ENCODE measurements at places on chromosomes 1 and 21. TPM values are rescaled to one million over a fixed set of nuclear protein-coding genes. Genes with fewer than 3 reads are reported as not detected.

SPAG17 gene
- total RNA-seq, result not detected

TRIM67 gene
- total RNA-seq, result 0.12 TPM

TLCD4 gene
- 68.3 TPM for total RNA-seq

SLC16A4 gene
- 2.3 TPM for total RNA-seq

NECTIN4 gene
- total RNA-seq, result not detected

ZNF648 gene
- not detected for total RNA-seq

RPAP2 gene
- total RNA-seq, result 23.3 TPM

FCRL3 gene
- not detected for total RNA-seq

CASZ1 gene
- total RNA-seq, result 63.8 TPM

RAB29 gene
- 15.1 TPM for total RNA-seq

EFNA3 gene
- 1.2 TPM for total RNA-seq

MROH7 gene
- total RNA-seq, result 4.7 TPM

ARHGEF16 gene
- total RNA-seq, result 0.77 TPM

EVA1C gene
- 16.1 TPM for total RNA-seq

PGBD2 gene
- total RNA-seq, result 2.6 TPM

SMPDL3B gene
- total RNA-seq, result not detected

C8B gene
- total RNA-seq, result not detected

OR2L2 gene
- not detected for total RNA-seq

ACOT11 gene
- 34.8 TPM for total RNA-seq

IFNLR1 gene
- total RNA-seq, result 3.4 TPM

PDZK1 gene
- 0.20 TPM for total RNA-seq

TMPRSS2 gene
- total RNA-seq, result not detected

UTS2 gene
- not detected for total RNA-seq

CELA3A gene
- not detected for total RNA-seq

UBE2U gene
- total RNA-seq, result 2.5 TPM

LCE1D gene
- not detected for total RNA-seq

HTR6 gene
- total RNA-seq, result not detected

OR2T11 gene
- not detected for total RNA-seq

PODN gene
- 22.3 TPM for total RNA-seq

IVL gene
- total RNA-seq, result not detected

ASPM gene
- 0.44 TPM for total RNA-seq

BEST4 gene
- not detected for total RNA-seq

CNKSR1 gene
- total RNA-seq, result 1.8 TPM

HRNR gene
- not detected for total RNA-seq

CD1E gene
- total RNA-seq, result 0.59 TPM

GCSAML gene
- not detected for total RNA-seq

ATAD3C gene
- total RNA-seq, result 0.13 TPM

IGSF5 gene
- 4.2 TPM for total RNA-seq

HSD11B1 gene
- total RNA-seq, result 17.5 TPM

TMEM54 gene
- 7.5 TPM for total RNA-seq

FMO5 gene
- total RNA-seq, result 1.5 TPM

PEAR1 gene
- total RNA-seq, result 14.7 TPM
